ENCODE measurements at places on chromosomes 5 and 9.

DNA sequence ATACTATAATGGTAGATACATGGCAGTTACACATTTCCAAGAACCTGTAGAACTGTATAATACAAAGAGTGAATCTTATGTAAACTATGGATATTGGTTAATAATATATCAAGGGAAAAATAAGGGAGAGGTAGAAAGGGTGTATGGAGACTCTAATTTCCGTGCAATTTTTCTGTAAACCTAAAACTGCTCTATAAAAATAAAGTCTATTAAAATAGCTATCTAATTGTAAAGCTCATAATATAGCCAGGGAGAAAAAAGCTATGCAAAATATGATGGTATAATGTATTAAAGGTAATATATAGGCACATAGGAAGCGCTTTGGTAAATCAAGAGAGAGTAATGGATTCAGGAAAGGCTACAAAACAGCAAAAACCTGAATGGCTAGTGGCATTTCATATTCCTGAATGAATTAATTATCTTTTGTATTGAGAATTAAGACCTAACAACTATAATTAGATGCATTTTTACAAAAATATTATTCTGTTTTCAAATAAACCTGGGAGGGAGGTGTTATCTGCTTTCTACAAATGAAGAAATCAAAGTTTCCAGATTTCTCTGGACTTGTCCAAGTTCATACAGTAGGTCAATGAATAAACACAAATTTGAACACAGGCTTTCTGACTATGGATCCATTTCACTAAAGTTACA, 22.8 kb downstream of the ANXA1 start:
- no peak for DNase-seq

DNA sequence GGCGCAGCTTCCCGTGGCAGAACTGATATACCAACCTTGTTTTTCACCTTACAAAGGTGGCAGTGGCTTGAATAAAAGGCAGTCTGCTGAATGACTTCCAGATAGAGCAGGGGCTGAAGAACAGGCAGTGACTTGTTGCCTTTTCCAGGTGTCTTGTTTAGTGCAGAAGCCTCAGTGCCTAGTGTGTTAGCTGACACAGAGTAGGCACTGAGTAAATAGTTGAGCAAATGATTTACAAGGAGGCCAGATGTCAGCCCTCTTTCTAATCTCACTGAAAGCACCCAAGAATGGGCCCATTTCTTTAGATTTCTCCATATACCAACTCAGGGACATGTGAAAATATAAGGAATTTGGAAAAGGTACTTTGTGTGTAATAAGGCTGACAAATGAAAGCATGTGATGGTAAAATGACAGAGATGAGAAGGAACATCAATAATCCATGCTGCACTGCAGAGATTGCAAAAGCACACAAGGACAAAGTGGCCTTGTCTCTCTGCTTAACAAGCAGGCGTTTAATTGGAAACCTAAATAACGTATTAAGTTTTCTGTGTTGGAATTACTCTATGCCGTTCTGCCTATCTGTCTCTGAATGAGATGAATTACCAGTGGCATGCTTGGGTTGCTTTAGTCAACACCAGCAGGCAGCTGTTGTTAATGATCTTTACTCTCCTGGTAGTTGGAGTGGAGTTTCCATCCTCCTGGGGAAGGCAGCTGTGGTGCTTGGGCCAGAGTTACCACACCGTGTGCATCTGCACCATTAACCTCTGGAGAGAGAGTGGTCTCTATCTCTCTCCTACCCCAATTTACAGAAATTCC, 360.1 kb upstream of the C9orf72 start:
- DNase-seq: no peak

DNA sequence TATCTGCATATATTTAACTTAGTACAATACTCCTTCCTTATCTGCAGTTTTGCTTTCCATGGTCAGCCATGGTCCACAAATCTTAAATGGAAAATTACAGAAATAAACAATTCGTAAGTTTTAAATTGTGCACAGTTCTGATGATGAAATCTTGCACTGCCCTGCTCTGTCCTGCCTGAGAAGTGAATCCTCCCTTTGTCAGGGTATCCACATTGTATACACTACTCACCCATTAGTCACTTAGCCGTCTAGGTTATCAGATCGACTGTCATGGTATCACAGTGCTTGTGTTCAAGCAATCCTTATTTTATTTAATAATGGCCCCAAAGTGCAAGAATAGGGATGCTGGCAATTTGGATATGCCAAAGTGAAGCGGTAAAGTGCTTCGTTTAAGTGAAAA, 8.3 kb upstream of the YTHDC2 start:
- no peak for DNase-seq

DNA sequence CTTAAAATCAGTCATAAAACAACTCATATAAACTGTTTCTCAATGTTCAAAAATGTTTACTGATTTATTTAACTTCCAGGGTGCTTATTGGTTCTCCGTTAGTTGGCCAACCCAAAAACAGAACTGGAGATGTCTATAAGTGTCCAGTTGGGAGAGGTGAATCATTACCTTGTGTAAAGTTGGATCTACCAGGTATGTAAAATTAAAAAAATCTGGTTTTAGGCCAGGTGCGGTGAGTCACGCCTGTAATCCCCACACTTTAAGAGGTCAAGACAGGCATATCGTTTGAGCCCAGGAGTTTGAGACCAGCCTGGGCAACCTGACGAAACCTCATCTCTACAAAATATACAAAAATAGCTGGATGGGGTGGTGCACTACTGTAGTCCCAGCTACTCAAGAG, 73.7 kb downstream of the ITGA1 start:
- DNase-seq: no peak

DNA sequence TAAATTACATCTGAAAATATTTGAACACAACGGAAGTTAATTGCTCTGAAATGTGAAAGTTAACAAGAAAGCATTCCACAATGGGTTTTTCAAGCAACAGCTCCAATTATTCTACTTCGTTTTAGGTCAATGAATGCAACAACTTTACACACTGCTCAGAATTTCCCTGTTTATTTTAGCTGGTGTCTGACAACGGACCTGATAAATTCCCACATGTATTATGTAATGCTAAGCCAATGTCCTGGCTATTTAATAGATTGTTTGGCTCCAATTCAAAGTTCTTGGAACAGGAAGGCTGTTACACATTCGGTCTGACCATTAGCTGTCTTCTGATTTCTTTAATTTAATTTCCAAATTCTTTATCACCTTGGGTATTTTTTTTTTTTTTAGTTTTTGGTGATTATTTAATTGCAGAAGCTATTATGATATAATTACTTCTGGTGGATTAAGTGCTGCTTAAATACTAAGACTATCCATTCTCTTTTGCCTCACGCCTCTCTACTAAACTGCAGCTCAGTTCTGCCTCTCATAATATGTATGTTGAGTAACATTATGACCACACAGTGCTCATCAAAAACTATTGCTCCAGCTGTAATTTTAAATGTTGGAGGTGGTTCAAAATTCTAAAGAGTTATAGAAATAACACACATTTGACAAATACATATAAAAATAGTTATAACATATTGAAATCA, 57.9 kb downstream of the MEF2C start:
- no peak for DNase-seq

DNA sequence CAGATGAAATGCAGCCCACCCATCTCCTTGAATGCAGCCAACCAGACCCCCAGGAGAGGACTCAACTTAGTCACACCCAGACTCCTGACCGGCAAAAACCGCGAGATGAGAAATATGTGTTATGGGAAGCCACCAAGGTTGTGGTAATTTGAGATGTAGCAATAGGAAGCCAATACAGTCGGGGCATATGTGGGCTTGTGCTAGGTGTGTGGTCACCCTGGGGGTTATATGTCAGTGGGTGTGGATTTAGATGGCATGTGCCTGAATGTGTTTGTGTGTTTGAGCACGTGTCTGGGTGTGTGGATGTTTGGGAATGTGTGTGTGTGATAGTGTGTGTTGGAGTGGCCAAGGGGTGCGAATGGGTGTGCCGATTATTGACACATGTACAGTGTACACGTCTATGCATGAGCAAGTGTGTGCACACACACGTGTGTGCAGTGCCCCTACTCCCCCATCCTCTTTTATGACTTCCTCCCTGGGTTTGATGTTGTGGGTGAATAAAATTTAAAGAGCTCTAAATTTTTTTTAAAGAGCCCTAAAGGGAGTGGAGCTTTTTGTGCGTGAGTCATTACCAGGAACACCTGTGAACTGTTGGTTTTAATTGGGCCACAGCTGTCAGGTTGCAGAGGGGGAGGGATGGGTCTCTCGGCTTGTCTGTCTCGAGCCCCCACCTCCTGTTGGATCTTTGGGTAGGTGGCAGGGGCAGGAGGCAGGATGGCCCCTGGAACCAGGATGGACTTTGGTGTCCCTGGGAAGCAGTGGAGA, 86.8 kb downstream of the LHX2 start:
- no peak for DNase-seq

- no peak for DNase-seq
Observed at GRCh38 chr9:123741214-123741613, 188.7 kb downstream of the DENND1A start.

- no peak for DNase-seq
Observed at GRCh38 chr5:39518516-39518915, 93.7 kb upstream of the DAB2 start.

- DNase-seq: no peak
Observed at GRCh38 chr9:92503156-92503555, 20.9 kb upstream of the ASPN start.

DNA sequence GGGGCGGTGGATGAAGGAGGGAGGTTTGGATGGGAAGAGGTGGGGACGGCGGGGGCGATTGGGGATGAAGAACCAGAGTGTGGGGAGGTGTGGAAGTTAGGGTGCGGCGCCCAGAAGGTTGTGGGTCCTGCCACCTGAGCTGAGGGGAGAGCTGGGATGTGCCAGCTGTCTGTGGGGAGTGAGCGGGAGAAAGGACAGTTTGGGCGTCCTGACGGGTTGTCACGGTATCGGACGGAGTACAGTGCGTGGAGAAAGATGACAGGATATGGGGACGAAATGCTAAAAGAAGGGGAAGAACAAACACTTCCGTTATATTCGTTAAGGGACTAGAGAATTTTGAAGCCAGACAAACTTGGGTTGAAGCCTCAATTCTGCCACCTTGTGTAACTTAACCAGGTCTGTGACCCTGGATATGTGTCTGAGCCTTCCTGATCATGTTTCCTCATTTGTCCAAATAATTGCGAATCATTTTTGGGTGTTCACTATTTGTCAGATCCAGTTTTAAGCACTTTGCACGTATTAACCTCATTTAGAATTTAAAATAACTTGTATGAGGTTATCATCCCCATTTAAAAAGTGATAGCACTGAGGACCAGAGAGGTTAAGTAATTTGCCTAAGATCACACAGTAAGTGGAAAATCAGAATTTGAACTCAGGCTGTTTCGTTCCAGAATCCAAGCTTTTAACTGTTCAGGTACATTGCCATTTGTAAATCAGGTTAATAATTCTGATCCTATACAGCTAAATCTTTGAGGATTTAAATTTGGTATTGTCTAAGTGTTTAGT, 689 bp downstream of the CNTRL start:
- DNase-seq: peak; percentile 9

DNA sequence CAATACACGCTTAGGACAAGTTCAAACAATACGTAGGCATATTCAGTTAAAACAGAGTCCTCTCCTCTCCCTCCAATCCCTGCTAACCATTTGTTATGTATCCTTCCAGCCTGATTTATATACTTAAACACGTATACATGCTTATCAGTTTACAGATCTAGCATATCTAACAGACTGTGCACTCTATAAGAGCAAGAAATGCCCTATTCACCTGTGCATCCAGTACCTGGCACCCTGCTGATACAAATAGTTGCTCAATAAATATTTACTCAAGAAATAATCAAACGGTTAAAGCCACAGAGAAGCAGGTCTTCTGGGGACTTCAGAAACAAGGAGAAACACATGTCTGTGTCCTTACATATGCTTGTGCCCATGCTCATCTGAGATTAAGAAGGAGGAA, 55.9 kb downstream of the MLLT3 start:
- DNase-seq: no peak

DNA sequence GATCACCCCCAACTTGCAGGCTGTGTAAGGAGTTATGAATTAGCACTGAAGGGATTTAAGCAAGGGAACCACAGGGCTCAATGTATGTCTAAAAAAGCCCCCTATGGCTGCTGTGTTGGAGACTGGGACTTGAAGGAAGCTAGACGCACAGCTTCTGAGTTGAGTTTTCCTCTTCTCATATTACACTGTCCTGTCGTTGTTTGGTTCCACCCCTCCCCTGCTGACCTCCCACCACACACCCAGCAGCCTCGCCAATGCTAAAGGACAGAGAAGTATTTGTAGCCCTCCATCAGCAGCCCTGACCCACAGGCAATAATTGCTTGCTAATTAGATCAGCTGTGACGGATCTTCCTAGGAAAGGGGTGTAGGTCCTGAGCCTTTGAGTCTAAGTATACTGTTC, 15.1 kb upstream of the CARTPT start:
- DNase-seq: no peak

- DNase-seq: no peak
Observed at GRCh38 chr9:118423021-118423420, 718.8 kb downstream of the TLR4 start.

- DNase-seq: no peak
Observed at GRCh38 chr9:95491543-95492320, 25.0 kb downstream of the PTCH1 start.

DNA sequence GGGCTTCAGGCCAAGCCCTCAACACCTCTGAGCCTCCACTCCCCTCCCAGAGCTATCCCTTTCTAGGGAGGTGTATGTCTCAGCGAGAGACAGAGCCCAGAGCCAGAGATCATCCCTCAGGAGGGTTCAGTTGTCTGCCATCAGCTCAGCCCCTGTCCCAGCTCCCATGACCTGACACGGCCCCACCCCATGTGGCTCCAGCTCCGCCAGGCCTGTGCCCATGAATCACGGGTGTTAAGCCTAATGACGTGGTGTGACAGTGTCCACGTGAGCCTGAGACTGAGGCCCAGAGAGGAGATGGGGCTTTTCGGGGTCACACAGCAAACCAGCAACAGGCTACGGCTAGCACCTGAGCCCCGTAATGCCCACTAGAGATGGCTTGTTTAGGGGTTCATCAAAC, 60.9 kb upstream of the ORM1 start:
- no peak for DNase-seq

DNA sequence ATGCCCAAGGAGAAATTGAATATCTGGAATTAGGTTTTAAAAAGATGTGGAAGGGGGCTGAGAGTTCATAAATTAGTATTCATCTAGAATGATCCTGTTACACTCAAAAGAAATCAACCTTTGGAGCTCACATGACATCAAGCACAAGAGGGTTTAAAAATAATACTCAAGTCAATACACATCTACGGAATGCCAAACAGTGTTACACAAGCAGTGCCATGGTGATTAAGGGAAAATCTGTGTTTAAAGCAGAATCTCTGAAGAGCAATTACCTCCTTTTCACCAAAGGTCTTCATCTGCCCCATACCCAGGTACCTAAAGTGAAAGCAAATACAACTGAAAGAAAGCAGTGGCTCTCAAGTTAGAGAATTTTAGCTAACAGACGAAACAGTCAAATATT, 261.6 kb downstream of the NFIB start:
- no peak for DNase-seq

DNA sequence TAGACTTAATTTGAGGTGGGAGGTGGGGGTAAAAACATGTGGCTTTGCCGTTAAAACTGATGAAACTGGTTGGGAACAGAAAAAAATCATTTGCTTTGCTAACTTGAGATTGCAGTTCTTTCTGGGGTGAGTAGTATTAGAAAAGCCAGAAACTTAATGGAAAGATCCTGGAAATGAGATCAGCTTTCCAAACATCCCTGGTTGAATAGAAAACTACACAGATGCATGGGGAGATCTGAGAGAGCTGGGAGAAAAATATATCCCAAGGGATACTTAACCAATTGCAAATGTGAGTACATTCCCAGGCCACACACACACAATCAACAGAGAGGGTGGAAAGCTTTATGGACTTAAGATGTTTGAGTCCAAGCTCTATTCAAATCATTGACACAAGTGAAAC, 222.3 kb downstream of the YTHDC2 start:
- DNase-seq: no peak

- DNase-seq: no peak
Observed at GRCh38 chr5:35357973-35358372, 127.7 kb upstream of the PRLR start.
